A549 treated with AZD2906 at 1 μM for 4 hours (cell line): ENCODE measurements at places on chromosomes 12 and 14. TPM values are rescaled to one million over a fixed set of nuclear protein-coding genes. Genes with fewer than 3 reads are reported as not detected.

The ANO4 gene
- total RNA-seq: 0.07 to 0.20 TPM (median 0.10 TPM) in 5 replicates

The SALL2 gene
- total RNA-seq: 0.57 to 0.86 TPM (median 0.71 TPM) in 5 replicates

The ACOT6 gene
- not detected in 5 replicates for total RNA-seq

The INHBE gene
- total RNA-seq: 0.05 to 0.09 TPM (median 0.06 TPM) in 3 of 5 replicates, not detected in the others
